Ureter (tissue), 1 donor: ENCODE measurements at places on chromosomes 16 and 17.
A peak's percentile ranks its signal among the peaks of the same experiment; 100 is the strongest.

GRCh38 chr16:24694931-24695330, 34.5 kb upstream of the TNRC6A start:
- DNase-seq: no peak

DNA sequence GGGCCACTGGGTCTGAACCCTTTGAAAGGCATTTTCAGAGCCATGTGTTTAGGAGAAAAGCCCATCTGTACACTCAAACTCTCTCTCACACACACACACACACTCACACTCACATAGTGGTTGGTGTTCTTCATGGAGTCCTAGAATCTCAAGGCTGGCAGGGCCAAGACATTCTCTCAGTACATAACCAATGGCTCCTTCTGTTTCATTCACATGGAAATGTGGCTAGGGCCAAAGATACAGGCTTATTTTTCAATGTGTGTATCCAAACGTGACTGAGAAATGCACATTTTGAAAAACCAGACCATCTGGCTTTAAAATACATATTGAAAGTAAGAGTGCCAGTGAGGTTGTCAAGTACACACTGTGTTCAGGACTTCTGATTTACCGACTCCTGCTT, 59.0 kb upstream of the SALL1 start:
- no peak for DNase-seq

DNA sequence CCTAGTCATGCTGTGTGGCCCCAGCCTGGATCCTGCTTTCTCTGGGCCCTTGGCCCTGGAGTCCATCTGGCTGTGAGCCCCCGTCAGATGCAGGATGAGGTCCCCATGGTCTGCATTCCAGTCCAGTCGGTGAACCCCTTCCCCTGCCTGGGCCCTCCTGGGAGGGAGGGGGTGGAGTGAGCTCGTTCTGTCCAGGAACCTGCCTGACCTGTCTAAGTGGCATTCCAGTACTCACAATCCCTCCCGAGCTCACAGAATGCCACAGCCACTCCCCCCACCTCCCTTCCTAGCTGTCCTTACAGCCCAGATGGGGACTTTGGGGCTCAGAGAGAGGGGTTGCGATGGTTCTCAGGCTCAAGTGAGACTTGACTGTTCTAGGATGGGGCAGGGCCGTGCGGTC, 15.5 kb downstream of the SPNS2 start:
- DNase-seq: peak; percentile 79

GRCh38 chr17:75404223-75404730, 1.2 kb downstream of the GRB2 start:
- DNase-seq: peak; percentile 62

- no peak for DNase-seq
These were observed 3.4 kb downstream of the MAPK8IP3 start for GRCh38 chr16:1709356-1709755.
